ENCODE measurements at places on chromosomes 16 and 17.

DNA sequence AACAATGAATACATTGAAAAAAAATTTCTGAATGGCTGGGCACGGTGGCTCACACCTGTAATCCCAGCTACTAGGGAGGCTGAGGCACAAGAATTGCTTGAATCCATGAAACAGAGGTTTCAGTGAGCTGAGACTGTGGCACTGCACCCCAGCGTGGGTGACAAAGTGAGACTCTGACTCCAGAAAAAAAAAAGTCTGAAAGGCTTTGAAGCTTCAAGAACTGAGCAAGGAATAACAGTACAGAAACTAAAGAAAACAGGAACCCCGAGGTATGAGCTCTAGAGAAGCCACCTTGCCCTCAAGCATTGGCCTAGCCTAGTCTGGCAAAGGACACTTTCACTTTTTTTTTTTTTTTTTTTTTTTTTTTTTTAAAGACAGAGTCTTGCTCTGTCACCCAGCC is 45.0 kb downstream of the TEX2 start:
- DNase-seq = peak; percentile 54

GRCh38 chr16:79690159-79690558 is 89.6 kb upstream of the MAF start:
- no peak for DNase-seq

DNA sequence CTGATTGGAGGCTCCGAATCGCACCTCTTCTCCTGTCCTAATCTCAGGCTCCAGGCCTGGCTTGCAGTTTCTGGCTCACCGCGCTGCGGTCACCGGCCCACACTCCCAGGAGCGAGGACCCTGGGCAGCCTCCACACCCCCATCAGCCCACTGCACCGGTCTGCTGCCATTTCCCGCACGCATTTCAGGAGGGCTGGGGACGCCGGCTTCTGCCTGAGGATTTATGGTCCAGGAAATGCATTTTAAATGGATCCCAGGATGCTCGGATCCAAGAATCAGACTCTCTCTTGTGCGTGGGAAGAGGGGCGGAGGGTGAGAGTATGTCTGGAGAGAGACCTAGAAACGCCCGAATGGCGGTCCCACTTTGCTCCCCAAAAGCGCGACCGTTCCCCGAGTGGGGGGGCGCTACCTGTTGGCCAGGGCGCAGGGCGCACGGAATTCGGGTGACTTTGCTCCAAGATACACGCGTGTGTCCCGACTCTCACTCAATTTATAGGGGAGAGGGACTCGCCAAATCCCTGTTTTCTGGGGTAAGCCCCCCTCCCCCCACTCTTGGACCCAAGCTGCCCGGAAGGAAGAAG is 817 bp upstream of the JPH3 start:
- DNase-seq = no peak

DNA sequence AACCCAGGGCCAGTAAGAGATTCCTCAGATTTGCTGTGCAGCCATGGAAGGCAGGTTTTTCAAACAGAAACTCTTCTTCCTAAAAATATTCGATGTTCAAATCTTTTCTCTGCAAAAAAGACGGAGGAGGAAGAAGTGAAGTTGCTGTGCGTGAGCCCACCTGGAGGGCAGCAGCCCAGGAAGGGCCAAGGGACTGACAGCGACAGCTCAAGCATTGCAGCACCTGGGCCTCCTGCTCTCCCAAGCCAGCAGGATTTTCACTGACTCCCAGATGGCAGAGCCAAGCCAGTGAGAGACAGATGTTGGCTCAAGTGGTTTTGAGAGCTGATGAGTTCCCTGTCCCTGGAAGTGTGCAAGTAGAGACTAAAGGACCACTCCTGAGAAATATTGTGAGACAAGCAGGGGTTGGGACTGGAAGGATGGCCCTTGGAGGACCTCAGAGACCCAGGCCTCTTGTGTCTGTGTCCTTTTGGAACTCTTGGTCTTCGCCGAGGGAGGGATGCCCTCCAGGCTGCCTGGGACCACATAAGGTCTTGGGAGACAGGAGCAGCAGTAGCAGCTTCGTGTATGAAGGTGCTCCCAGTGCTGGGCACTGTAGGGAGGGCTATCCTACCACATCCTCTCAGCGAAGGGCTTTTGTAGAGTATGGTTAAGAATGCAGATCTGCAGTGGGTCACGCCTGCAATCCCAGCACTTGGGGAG is 29.3 kb upstream of the TNFRSF13B start:
- DNase-seq = no peak

DNA sequence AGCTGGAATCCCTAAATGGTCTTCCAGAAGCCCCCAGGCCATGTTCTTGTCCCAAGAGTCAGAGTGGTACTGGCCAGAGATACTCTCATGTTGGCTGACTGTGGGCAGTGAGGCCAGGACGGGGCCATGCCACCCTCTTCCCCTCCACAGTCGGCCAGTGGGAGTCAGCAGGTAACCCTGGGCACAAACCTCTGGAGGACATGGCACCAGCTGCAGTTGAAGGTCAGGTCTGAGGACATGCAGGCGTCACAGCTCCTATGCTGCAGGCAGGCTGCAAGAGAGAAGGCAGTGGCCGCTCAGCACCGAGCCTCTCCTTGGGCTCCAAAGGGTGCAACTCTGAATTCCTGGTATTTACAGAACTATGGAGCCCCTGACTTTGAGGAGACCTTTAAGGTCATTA is 68.2 kb downstream of the PLXDC1 start:
- DNase-seq = no peak

- no peak for DNase-seq
Observed at GRCh38 chr16:64826374-64826773, 295.5 kb downstream of the CDH11 start.

- DNase-seq = no peak
Observed at GRCh38 chr17:55294042-55294751, 29.4 kb downstream of the HLF start.

DNA sequence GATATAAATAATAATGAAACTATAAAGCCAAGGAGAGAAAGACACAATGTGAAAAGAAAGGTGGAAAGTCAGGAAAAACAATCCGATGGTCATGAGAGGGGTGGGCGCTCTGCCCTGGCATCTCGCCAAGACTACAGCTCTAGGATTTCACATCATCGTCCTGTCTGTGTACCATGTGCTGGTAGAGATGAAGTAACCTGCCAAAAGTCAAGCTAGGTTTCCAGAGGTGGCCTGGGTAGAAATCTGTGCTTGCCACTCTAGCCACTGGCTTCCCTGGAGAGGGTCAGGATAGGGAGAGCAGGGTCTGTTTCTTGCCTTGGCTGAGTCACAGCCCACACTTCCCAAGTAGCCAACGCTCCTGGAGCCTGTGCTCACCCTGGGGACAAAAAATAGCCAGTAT is 31.0 kb upstream of the TRAP1 start:
- DNase-seq = no peak

DNA sequence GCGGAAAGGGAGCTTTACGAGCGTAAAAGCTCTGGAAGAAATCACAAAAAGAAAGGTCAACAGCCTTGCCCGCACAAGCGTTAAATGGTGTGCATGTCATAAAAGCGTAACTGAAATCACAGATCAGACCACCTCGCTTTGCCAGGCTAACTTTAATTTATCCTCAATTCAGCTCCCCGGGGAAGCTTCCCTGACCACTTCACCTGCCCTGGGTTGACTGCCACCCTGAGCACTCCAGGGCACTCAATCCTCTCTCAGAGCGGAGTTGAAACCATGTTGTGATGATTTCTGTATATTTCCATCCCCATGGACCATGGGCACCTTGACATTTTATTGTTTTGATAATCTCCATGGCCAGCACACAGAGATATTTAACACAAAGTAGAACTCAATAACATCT is 16.1 kb upstream of the NAGS start:
- no peak for DNase-seq

DNA sequence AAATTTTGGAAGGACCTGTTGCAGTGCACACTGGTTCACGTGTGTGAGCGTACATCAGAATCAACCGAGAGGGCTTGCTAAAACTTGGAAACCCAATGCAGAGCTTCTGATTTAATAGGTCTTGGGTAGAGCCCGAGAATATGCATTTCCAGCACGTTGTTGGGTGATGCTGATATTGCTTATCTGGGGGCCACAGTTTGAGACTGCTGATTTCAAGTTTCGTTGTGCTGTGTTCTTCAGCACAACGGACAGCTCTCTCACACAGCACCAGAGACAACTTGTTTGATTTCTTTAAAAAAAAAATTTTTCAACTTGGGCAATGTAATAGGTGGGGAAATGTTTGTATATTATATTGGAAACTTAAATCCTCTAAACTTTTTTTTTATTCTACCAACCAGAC is 9.4 kb downstream of the OR4D2 start:
- DNase-seq = no peak

DNA sequence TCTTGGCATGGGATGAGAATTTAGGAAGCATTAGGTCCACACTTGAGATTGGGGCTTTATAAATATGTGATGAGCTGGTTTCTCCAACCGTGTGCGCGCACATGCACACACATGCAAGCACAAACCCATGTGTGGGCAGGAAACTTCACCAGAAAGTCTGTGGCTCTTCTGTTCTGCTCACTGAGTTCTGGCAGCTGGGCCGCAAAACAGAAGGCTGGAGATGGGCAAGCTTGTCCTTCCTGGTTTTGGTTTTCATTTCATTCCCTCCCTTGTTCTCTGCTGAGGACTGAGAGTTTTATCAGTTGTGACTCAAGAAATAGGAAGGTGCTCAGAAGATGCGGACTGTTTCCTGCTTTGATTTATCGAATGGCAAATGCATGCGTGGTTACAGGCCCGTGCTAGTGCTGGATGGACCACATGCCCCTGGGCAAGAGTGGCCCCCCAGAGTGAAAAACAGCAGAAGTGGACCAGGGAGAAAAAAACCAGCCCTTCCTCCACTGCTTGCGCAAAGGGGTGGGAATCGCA is 14.1 kb downstream of the MAP3K14 start:
- DNase-seq = no peak

DNA sequence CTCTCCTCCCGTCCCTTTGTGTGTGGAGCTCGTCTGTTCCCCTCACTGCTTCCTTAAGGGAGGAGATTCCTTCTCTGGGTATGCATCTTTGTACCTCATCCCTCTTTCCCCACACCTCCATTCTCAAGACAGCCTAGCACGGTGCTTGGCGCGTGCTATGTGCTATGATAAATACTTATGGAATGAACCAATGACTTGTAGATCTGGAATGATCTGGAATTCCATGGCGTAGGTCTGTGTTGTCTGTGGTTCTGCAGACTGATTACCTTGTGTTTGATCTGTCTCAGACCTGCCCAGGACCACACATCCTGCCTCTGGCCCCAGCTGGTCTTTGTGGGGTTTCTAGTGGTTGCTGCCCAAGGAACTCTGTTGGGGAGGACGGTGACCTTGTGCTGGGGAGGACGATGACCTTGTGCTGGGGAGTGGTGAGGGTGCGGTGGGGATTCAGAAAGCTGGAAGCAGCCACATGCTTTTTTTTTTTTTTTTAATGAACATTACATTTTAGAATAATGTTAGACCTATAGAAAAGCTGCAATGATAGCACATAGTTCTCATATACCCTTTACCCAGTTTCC is 33.5 kb upstream of the ETV4 start:
- DNase-seq = no peak

- DNase-seq = peak; percentile 60
Observed at GRCh38 chr16:28193530-28194423, 18.0 kb downstream of the XPO6 start.

- no peak for DNase-seq
Observed at GRCh38 chr16:19559242-19559910, 3.9 kb downstream of the VPS35L start.

GRCh38 chr16:893360-893759 is 77.4 kb downstream of the LMF1 start:
- no peak for DNase-seq

- DNase-seq = no peak
Observed at GRCh38 chr17:57944908-57945307, 10.3 kb downstream of the CUEDC1 start.

DNA sequence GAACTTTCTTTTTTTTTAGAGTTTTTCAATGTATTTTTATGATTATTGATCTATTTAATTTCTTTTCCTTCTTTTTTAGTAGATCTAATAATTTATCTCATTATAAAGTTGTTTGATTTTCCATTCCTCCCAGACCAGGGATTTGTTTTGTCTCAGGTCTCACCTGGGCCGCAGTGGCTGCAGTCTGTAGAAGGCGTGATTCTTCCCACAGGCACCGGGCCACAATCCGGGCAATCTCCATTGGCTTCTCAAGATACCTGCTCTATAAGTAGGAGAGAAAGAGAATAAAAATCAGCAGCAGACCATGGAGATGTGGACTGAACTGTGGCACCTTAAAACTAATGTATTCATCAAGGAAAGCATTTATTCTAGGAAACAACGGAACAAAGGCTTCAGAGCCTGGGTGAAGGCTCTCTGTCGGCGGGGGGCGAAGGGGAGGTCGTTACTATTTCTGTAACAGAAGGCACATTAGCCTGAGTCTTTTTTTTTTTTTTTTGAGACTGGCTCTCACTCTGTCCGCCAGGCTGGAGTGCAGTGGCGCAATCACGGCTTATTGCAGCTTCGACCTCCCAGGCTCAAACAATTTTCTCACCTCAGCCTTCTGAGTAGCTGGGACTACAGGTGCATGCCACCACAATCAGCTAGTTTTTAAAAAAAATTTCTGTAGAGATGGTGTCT is 42.7 kb downstream of the STAT3 start:
- no peak for DNase-seq

DNA sequence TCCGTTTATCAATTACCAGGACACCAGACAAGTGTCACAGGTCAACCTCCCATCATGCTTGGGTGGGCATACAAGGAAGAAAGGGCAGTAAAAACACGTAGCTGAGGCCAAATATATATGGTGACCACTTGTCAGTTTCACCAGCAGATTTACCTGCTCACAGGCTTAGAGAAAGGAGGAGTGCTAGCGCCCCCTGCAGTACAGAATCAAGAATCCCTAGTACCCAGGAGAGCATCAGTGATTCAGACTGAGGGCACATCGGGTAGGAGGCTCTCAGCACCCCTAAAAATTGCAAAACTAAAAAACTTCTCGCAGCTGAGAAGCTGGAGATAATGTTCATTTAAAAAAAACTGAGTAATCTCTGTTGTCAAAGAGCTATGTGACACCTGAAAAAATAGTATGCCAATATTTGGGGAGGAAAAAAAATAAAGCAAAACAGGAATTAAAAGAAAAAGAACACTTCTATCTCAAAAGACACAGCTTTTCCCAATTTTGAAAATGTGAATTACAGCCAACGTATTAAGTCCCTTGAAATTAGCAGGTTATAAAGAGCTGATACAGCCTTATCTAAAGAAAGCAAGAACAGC is 21.2 kb upstream of the MON1B start:
- DNase-seq = peak; percentile 51

DNA sequence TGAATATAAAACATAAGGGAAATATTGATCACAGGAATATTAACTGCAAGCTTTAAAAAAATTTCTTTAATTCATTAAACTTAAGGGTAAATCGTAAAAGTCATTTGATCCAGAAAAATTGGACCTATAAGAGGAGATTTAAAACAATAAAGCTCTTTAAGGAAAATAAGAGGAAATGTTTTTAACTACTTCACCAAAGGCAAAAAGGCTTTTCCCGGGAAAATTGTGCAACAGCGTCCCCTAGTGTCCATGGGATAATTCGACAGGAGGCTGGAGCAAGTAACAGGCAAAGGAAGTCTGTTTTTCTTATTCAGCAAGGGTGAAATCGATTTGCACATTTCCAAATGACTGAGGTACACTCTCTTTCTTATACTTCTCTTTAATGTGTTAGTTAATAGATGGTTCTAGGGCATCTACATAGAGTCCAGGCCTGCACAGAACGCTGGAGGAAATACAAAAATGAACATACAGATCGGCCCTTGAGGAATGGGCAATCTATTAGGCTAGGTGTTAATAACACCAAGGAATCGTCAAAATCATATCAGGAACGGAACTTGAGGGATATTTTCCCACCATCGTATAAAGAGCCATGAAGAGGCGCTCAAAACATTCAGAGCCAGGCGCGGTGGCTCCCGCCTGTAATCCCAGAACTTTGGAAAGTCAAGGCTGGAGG is 61.4 kb downstream of the ZNF18 start:
- peak; percentile 45 for DNase-seq

GRCh38 chr16:87891764-87892163 is 22.5 kb upstream of the SLC7A5 start:
- DNase-seq = no peak

Data from activated CD4-positive, alpha-beta T cell treated with anti-CD3 and anti-CD28 coated beads, Interleukin-2, amount 50 U/mL, for 48 hours (primary cell).